ENCODE measurements at places on chromosomes 2 and 18.

DNA sequence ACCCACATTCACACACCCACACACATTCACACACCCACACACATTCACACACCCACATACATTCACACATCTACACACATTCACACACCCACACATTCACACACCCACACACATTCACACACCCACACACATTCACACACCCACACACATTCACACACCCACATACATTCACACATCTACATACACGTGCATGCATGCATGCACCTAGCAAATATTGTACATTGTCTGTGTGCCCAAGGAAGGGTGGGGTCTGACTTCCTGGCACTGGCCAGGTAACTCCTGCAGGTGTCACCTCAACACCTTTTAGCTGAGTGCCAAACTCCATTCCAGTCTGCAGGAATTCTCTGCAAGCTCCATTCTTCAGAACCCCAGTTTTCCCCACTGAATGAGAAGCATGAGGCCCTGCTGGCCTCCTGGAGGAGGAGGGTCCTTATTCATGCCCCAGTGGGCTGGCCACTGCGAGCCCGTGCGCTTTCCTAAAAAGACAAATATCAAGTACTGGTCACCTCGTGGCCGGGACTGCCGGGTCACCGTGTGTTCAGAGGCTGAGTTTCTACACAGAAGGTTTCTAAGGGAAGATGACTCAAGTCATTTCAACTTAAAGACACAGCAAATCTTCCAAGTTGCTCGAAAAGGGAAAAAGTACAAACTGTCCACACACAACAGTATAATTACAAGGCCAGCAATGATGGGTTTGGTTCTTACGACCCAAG, 131.5 kb downstream of the HDAC4 start:
- DNase-seq, result no peak

DNA sequence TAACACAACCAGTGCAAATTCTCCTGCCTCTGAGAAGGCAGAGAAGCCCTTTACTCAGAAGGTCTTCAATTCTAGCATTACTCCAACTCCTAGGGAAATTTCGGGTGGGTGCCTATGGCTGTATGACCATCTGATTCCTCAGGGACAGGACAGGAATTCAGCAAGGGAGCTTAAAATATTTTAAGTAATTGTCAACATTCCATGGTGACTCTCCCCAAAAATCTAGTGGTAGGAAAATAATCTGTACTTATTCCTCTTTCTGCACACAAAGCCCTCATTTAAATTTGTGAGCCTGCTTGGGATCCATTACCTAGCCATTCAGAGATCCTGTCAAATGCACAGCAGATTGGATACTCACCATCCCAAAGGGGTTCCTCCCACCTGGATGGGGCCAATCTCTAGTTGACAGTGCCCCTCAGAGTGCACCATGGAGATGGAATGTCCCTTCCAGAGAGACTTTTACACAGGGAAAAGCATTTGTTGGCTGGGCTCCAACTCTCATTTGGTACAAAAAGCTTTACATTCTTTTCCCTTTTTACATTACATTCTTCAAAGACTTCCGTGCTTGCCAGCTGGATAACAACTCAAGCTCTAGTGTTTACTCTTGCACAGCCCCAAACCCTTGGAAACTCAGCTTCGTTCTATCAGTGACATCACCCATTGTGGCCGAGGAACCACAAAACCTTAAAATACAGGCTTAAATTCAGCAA, 3.1 kb upstream of the TMEM150A start:
- peak; percentile 95 for DNase-seq

- peak; percentile 80 for DNase-seq
These were observed 12.0 kb upstream of the ZNF396 start for GRCh38 chr18:35389095-35389618.

- no peak for DNase-seq
These were observed 865.0 kb upstream of the CDH2 start for GRCh38 chr18:29041976-29042375.

DNA sequence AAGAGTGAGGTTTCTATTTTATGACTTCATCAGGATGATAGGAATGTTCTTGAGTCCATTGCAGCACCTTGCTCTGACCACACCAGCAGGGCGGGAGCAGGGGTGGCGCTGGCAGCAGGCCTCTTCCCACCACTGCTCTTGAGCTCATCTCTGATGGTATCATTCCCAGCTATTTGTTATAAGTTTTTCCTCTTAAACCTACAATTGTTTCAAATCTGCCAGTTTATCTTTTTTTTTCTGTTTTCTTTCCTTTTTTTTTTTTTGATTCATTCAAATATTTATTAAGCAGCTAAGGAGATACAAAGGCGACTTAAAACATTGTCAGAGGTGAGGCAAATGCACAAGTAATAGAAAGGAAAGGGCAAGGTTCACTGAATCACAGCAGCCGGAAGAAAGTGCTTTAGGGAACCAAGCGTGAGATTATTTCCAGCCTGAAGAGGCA, 28.7 kb downstream of the NIFK start:
- DNase-seq, result no peak

DNA sequence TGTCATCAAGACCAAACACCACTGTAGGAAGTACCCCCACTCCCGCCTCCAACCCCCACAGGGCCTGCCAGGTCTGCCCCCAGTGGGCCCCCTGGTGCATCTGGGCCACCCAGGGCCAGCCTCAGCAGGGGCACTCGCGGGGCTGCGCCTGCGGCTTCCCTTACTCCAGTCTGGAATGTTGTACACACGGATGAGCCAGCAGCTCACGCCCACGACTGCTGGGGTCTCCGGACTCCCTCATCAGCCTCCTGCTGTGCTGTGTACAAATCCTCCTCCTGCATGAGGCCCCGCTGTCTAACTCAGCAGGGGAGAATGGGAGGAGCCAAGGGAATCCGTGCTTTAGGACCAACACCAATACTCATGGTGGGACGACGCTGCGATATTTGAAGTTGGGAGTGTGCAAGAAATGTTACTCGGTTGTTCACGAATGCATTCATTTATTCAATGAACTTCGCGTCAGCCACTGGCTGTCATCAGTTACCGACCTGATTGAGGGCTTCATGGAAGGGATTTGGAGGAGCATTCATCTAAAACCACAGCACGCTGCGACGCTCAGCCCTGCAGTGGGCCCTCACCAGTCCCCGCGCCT, 654 bp upstream of the ASB1 start:
- peak; percentile 91 for DNase-seq

DNA sequence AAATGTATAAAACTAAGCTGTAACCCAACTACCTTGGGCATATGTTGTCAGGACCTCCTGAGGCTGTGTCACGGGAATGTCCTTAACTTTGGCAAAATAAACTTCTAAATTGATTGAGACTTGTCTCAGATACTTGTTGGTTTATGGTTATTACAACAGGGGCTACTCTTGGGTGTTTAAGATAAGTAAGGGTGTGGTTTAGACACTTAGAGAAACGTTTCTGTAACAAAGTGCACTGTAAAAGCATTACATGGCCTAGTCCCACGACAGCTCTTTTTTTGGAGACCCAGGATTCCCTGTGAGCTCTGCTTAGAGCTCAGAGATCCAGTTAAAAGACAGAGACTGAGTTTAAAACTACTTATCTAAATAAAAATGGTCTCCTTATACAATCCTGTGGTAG, 32.3 kb upstream of the LIPG start:
- DNase-seq, result no peak

GRCh38 chr2:164792316-164793170, 49.1 kb downstream of the COBLL1 start:
- DNase-seq, result peak; percentile 72

DNA sequence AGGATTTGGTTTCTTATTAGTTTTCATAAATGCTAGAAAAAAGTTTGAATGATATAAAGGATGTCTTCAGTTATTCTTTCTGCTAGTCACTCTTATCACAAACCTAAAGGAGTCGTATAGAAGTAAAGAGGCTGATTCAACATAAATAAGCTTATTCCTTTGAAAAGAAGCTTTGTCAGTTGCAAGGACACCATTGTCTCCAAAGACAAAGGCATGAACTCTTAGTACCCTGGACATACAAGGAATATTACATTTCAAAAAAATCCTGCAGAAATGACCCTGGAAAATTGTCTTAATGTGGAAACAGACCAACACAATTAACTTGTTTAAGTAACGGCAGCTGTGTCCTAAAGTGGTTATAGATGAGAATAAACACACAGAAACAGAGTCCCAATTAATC, 528.0 kb downstream of the CPS1 start:
- no peak for DNase-seq

DNA sequence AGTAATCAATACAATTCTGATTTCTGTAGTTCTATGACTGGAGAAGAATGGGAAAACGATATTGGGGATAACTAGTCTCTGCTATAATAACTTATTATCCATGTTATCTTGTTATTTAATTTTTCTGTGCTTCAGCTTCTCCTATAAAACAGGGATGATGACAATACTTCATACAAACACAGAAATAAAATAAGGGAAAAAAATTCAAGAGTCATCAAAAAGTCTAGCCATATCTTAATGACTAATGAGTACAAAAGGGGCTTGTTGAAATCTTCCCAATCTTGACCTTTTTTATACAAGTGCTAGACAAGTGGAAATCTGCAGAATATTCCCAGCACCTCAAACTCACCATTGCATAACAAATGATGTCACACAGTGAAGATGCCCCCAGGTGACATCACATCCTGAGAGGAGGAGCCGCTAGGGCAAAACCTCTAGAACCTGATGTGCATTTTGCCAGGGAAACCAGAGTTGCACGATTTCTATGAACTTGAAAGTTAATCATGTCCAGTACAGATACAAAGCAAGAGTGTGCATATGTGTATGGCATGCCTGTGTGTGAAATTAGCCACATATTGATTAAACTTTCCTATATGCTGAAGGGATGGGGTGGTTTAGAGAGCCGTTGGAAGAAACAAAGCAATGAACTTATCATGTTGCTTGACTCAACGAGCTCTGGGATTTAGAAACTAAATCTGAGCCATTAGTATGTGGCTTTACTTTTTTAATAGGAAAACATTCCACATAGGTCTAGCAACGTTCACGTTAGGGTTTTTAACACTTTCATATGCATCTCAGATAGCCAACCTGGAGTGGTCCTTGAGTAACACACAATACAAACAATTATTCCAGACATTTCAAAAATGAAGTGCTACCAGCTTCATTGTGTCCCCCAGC, 278.9 kb downstream of the SLC4A3 start:
- no peak for DNase-seq

GRCh38 chr18:55838319-55838718, 250.3 kb upstream of the TCF4 start:
- no peak for DNase-seq

DNA sequence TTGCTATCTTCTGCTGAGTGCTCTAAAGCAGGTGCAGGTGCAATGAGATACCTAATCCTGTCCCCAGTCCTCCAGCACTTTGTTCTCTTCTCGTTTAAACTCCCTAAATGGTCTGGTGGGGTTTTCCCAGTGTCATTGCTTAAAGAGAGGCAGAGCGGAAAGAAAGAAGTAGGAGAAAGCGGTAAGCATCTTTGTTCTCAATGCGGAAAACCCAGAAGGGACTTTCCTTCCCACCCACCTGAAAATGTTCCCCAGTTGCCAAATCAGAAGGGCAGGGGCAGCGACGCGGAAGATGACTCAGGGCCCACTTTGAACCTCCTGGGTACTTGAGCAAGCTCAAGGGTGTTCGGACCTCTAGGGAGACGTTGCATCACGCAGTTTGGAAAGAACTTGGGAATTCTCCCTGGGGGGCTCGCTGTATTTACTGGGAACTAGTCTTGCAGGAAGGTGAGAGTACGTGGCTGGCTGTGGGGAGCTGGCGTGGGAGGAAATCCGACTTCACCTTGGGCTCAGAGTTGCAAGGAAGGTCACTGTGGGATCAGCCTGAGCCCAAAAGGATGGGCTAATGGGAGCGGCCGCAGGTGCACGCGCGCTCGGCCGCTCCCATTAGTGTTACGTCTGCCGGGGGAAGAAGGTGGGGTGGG, 589 bp upstream of the SGPP2 start:
- DNase-seq, result no peak

GRCh38 chr2:116094196-116094595, 1651.8 kb downstream of the DPP10 start:
- no peak for DNase-seq

DNA sequence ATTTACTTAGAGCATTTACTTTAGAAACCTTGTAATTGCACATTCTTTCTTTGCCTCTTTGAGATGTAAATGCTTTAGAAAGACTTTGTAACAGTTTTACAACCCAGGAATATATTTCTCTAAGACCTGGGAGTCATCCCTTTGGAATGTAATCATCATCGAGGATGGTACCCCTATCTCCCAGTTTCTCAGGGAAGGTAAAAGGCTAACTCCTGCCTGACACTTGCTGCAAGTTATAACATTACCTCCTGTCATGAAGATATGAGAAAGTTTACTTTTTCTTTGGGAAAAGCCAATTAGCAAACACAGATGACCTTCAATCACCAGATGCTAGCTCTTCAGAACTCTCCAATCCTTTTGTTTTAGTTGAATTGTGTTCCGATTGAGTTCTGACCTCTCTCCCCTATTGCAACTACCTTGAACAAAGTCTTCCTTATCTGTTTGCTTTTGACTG, 420.3 kb upstream of the FSIP2 start:
- DNase-seq, result no peak

All from fibroblast of skin of scalp (primary cell).